Kidney (tissue), 22 donors: ENCODE measurements at places on chromosomes 12 and 14.
A peak's percentile ranks its signal among the peaks of the same experiment; 100 is the strongest.

GRCh38 chr12:124261885-124262284 is 33.0 kb upstream of the RFLNA start:
- DNase-seq, result no peak

DNA sequence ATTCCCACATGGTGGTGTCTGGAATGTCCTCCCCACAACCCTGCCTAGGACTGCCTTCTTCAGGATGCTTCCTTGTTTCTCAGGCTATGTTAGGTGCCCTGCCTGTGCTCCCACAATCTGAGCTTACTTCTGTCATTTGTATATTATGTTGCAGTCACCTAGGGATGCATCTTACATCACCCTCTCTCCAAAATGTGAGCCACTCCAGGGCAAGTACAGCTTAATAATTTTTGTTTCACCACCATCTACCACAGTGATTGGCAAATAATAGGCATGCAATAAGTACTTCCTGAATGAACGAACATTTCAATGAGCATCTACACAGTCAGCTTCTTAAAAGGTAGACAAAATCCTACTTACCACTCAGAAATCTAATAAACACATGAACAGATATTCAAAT is 37.6 kb downstream of the ZFYVE26 start:
- DNase-seq, result no peak

- no peak for DNase-seq
Observed at GRCh38 chr12:62297321-62297720, 37.1 kb downstream of the USP15 start.

DNA sequence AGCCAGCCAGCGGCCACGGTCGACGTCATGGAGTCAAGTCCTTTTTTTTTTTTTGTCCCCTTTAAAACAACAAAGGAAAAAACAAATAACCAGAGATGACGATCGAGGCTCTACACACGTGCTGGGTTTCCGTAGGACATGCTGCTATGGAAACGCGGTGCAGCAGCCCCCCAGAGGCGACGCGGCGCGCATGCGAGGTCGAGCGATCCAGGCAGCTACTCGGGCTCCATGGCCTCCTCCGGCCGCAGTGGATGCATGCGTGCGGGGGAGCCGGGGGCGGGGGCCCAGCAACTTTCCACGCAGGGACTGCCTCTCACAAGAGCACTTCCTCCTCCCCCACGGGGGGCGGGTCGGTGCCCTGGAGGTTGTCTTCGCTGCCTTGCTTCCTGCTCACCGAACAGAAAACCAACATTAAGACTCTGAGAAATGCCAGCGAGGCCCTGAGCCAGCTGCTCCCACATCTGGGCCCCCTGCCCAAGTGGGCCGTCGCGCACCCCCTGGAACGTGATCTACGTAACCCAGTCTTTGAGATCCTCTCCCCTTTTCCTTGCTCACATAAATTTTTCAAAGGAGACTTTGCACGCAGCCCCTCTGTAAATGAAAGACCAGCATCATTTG is 30.7 kb downstream of the P2RX4 start:
- DNase-seq, result peak; percentile 96

GRCh38 chr14:63295231-63295685 is 23.5 kb downstream of the GPHB5 start:
- DNase-seq, result no peak

DNA sequence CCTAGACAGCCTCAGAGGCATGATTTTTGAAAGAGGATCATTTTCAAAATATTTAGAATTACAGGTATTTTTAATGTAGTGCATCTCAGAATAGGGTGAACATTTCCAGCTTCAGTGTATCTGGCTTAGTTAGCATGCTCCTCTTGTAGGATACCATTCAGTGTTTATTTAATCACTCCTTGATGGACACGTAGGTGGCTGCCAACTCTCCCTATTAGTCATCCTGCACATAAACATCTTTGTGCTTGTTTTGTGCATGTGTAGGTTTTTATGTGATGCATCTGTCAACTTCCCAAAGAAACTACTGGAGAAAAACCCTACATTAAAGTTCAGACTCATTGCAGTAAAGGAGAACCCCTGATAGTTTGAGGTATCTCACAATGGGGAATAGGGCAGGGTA is 52.5 kb upstream of the RBM19 start:
- no peak for DNase-seq

DNA sequence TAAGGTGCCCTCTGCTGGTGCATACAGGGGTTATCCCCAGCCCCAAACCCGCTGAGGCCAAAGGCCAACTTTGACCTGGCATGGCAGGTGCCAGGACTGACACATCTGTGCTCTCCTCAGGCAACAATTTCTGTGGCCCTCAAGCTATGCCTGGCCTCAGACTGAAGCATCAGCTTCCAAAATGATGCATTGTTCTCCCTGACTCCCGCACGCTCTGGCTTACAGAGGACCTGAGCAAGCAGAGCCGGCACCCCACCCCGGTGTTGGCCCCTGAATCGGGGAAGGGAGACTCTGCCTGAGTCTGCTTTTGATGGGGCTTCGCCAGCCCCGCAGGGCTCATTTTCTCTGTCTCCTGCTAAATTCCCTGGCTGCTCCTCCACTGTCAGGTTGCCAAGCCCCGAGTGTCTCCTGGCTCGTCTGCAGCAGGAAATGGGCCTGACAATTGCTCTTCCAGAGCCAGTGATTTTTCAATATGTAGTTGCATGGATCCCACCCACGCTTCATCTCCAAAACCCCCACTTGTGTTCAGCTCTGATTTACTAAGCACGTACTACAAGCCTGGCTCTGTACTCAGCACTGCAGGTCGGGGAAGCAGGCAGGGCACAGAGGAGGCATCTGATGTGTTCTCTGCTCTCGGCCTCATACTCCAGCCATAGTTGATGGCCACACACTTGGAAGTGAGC is 126.1 kb downstream of the SLC38A6 start:
- no peak for DNase-seq

DNA sequence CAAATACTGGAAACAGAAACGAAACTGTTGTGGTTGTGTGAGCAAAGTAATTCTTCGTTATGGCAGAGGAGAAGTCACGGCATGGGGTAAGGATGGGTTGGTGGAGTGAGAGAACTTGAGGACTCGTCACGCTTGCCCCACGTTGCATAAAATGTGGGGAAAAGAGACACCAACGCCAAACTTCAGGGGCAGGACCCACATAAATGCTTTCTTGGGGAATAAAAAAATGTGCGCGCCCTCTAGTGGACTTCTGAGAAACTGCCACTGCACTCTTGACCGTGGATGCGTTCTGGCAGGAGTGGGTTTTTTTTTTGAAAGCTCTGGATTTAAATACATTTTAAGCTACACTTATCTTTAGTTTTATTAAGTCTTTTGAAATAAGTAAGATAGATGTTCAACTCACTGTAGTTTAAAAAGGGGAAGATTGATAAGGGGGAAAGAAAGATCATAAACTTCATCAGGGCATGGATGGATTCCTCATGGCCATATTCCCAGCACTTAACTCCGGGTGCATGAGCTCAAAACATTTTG is 4.1 kb upstream of the IGF1 start:
- DNase-seq, result peak; percentile 37

DNA sequence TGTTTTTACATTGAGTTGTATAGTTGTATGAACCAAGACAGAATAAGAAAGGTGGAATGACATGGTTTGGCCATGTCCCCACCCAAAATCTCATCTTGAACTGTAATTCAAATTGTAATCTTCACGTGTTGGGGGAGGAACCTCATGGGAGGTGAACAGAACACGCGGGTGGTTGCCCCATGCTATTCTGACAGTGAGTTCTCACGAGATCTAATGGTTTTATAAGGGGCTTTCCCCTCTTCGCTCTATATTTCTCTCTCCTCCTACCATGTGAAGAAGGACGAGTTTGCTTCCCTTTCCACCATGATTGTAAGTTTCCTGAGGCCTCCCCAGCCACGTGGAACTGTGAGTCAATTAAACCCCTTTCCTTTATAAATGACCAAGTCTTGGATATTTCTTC is 25.3 kb downstream of the DDHD1 start:
- no peak for DNase-seq
